ENCODE measurements at places on chromosomes 2 and 18. TPM values are rescaled to one million over a fixed set of nuclear protein-coding genes. Genes with fewer than 3 reads are reported as not detected.

DNA sequence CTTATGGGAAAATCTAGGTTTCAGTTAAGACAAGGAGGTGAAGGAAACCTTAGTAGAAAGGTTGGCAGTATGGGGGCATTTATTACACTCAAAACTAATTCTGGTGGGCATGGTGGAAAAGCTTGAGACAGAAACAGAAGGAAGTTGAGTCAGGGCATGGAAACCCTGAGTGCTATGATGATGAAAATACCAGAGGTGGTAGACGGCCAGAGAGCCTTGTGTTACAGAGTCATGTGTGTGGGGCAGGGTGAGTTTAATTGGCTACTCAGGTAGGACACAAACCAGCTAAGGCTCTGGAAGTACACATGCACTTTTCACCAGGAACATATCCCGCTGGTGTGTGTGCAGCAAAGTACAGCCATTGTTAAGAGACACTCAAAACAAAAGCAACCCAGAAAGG is 20.7 kb upstream of the FAM136A start:
- no peak for DNase-seq

GRCh38 chr2:11652553-11652952 is 17.4 kb downstream of the NTSR2 start:
- DNase-seq = no peak

- DNase-seq = no peak
These were observed 690.8 kb upstream of the CELF4 start for GRCh38 chr18:38256366-38256765.

DNA sequence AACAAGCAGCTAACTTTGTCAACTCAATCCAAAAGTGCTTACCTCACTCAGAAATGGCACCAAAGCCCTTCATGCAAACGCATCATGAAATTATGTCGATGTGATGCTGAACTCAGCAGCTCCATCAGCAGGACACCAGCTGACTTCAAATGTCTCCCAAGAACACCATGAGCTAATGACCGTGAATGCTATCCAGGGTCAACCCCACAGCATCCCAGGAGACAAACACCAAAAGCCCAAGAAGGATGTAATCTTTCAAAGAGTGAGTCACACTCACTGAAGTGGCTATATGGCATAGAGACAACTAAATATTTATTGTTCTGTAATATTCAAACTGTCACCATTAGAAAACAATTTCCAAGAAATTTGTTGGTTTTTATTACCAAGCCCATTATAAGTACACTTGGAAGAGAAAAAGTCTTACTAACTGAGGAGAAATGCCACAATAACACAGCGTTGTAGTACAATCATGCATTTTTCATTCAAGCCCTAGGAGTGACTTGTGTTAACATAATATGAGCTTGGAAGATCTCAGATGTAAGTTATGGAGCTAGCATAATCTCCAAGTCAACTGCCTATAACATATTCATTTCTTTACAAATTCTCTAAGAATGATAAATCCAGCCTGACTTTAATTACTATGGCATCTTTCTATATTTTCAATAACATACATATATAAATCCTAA is 165.0 kb upstream of the CCDC68 start:
- DNase-seq = no peak

DNA sequence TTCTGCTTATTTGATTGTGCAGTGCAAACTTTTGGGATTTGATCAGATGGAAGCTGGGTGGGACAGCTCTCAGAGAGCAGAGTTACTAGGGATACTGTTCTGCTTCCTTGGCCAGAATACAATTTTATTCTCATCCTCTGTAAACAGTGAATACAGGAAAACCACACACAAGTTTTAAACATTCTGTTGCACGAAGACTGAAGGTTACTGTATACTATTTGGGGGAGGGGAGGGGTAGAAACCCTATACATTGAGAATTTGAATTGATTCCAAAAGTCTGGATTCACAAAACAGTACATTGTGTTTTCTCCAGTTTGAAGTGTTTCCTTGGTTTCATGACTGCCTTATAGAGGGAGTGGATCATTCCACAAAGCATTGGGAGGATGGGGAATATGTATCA is 149.9 kb downstream of the SETBP1 start:
- no peak for DNase-seq

The NCK2 gene
- total RNA-seq = 161 TPM

The WDR35 gene
- total RNA-seq = 6.4 TPM

The CHRNG gene
- not detected for total RNA-seq

The GLI2 gene
- not detected for total RNA-seq

The DUSP19 gene
- total RNA-seq = 2.8 TPM

The DES gene
- not detected for total RNA-seq
